Activated gamma-delta T cell treated with anti-CD3 and anti-CD28 coated beads, Interleukin-2, amount 50 U/mL, for 16 hours (primary cell): ENCODE measurements at places on chromosomes 3 and 15.

GRCh38 chr3:183508821-183509220 lies 46.7 kb downstream of the KLHL6 start:
- no peak for DNase-seq

- DNase-seq, result no peak
These were observed 14.7 kb upstream of the SECISBP2L start for GRCh38 chr15:49060710-49061495.

DNA sequence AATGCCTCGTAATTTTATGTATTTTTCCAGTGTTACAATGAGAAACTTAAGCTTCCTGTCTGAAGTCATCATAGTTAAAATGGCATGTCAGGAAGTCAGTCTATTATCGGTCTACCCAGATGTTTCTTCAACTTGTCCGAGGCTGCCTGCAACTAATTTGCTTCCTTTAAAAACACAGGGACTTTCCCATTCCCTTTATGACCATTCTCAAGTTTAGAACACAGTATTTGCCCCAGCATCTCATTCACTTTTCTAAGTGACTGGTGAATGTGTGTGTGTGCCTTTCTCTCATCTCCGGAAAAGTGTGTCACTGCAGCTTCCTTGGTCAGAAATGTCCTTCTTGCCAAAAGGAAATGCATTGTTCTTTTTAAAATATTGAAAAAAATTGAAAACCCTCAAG lies 466.6 kb downstream of the RAP2B start:
- no peak for DNase-seq

- no peak for DNase-seq
These were observed 764 bp downstream of the UACA start for GRCh38 chr15:70762469-70763119.

GRCh38 chr3:46695962-46696894 lies 2.7 kb upstream of the ALS2CL start:
- no peak for DNase-seq

DNA sequence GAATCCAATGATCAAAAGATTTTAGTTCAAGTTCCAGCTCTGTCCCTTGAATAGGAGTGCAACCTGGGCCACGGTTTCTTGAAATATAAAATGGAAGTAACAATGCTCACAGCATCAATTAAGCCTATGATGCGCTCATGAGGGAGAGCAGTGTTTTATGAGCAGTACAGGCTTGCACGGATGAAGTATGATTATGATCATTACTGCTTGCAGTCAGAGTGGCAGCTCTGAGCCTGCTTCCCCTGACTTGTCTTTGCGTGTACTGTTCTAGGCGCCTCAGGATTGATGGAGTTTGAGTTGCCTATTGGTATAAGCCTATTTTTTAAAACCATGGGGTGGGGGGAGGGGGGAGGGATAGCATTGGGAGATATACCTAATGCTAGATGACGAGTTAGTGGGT lies 37.0 kb downstream of the ITGB5 start:
- DNase-seq, result no peak

GRCh38 chr3:31472479-31473390 lies 60.0 kb upstream of the STT3B start:
- DNase-seq, result peak; percentile 10

- no peak for DNase-seq
These were observed 269.7 kb upstream of the ATP10A start for GRCh38 chr15:26132811-26133210.

- no peak for DNase-seq
These were observed 64.2 kb downstream of the FAM43A start for GRCh38 chr3:194749631-194750490.

DNA sequence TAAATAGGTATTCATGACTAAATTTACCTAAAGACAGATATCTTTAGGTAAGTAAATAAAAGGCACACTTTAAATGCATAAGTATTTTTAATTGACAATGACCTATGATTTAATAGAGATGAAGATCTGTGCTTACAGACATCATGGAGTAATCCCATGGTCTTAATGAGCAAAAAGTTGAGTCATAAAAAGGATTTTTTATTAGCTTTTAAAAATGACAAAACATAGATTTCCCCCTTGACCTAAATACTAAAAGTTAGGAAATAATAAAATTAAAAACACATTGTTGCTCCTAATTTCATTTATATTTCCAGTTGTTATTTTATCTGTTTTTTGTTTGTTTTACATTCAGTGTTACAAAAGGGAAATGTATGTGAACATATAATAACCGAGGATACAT lies 1005.7 kb downstream of the ROBO1 start:
- DNase-seq, result no peak

DNA sequence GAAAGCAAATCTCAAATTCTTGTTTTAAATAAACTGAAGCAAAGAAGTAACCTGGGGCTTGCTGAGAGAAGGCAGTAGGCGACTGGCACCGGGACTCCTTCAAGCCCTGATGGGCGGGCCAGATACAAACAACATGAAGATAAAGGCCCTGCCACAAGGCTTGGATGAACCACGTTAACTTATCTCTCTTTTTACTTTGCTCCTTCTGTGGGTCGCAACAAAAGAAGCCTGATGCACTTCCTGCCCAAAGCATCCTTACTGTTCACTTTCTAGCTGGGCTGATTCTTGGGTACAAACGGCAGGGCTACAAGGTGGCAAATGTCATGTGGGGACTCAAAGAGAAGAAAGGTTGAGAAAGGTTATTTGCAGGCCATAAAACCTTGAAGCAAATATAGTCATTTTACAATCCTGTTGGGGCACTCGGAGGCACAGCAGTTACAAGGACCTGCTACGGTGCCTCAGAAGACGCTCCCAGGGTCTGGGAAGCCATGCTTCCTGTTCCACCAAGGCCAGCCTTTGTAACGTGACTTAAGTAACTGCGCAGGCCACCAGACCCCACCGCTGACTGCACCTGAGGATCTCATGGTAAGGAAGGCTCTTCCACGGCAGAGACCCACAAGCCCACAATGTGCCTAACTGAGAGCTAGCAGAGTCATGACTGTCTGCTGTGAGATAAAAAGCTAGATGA lies 71.1 kb downstream of the CHSY1 start:
- no peak for DNase-seq

GRCh38 chr3:47259114-47259513 lies 23.5 kb downstream of the KIF9 start:
- DNase-seq, result no peak

DNA sequence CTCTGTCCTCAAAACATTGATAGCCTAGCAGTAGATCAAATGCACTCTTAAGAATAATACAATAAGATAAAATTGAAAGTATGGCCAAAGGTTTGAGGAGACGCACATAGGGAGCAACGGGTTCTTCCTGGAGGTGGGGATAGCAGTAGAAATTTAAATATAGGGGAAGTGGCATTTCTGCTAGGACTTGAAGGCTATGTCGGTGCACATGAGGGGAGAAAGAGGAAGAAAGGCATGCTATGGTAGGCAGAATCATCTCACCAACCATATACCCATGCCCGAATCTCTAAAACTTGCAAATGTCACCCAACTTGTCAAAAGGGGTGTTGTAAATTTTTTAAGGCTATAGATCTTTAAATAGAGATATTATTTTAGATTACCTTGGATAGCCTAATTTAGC lies 735.1 kb upstream of the LMCD1 start:
- DNase-seq, result no peak

GRCh38 chr3:25420885-25421284 lies 7.2 kb upstream of the RARB start:
- no peak for DNase-seq

DNA sequence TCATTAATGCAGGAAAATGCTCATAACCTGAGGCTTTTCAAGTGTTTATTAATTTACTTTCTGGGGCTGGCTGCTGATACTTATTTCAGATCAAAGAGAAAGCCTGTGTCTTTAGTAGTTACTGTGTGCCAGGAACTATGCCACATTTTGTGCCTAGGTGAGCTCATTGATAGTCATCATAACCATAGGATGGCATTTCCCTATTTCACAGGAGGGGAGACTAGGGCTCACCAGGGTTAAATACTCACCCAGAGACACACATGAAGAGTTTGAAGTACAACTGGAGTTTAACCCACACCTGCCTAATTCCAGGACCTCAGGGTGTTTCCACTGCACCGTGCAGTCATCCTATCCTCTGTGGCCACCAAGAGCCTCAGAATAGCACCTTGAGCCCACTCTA lies 264.4 kb upstream of the NR2E3 start:
- DNase-seq, result no peak

DNA sequence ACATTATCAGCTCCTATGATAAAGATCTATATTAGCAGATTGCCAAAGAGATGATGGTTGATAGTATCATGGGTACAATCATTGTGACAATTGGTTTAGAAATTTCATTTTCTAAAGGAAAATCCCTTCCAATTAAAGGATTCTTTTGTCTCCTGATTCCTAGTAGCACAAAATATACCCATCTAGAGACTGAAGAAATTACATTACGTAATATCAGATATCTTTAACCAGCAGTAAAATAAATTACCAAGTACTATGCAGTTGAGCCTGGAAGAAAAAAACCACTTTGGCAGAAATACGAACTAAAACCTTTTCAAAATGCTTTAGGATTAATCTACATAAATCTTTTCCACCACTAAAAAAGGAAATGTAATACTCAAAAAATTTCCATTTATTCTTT lies 35.6 kb upstream of the SHC4 start:
- no peak for DNase-seq

DNA sequence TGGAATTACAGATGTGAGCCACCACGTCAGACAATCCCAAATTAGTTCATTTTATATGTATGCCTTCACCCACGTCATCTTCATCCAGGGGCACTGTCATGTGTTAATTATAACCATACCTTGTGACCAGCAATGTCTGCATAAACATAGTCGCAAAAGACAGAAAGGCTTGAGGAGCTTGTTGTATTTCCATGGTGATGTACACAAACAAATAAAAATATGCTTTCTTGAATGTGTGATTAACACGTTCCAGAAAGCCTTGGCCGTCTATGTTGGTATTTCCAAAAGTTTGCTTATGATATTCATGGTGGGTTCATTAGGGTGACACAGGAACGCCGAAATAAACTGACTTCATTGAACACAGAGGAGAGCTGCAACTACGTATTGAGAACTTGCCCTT lies 524.7 kb upstream of the ZNF717 start:
- no peak for DNase-seq

DNA sequence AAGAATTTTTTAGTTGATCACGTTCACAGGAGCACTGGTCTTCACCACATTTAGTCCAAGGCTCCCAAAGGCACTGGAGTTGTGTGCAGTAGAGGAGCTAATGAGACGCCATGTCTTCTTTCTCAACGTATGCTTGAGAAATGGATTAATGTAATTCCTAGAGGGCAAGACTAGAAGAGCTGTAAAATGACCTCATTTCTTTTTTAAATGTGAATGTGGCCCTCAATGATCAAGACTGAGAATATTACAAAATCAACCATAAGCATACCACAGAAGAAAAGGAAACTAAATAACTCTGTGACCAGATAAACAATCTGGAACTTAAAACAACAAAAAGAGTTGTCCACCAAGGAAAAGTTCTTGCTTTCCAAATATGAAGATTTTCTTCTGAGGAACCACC lies 112.1 kb upstream of the THBS1 start:
- DNase-seq, result no peak

DNA sequence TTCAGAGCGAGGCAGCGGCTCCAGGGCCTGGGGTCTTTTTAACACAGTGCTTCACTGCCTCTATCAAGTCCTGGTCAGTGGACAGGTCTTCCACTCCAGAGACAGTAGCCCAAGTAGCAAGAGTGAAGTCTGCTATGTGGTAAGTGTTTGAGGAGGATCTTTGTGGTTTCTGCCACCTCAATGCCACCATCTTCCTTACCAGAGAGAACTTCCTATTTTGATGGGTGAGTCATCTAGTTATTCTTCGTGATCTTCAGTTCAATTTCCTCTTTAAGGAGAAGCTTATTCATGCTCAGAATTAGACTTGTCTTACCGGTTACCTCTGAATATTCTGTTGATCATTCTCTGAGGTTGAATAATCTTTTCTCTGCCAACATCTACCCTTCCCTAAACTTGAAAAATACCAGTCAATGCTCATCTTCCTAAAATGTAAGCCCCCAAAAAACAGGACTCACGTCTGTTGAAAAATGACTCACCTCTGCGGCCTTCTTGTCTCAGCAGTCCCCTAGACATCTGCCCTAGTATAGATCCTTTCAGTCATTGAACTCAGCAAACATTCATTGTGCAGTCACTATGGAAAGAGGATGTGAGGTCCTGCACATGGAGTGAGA lies 32.2 kb upstream of the BCL6 start:
- peak; percentile 12 for DNase-seq

DNA sequence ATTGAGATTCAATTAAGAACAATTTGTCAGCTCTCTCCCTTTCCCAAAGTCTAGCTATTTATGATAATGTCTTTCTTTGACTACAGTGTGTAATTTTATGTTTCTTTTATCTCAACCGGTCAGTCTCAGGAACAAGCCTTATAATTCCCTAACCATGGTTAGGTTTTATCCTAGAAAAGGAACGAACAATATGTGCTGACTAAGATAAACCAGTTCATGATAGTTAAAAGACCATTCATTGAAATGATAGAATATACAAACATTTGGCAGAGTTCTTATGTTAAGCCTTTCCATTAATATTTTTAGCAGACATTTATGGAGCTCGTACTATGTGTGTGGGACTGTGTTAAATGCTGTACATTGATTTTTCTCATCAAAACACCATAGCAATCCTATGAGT lies 106.3 kb downstream of the SYNPR start:
- DNase-seq, result no peak

DNA sequence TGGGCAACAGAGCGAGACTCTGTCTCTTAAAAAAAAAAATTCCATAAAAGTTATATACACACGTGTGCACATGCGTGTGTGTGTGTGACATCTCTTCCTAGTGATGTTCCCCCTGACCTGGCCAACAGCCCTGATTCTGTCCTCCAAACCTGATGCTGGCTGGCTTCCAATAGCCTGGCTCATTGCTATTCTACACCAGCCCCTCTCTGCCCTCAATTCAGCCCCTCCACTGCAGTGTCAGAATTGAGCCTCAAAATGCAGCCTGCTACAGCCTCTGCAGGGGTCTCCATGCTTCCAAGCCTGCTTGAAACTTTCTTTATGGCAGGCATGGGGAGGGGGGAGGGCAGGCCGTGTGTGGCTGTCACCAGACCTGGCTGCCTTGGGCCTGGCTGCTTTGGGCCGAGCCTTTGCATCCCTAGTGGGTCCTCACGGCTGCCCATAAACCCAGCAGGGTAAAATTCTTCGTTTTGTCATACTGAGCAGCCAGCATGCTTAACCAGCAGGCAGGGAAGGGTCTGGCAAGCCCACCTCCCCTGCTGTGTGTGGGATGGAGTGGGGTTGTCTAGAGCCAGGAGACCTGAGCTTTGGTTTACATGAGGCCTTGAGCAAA lies 22.7 kb upstream of the DOCK3 start:
- DNase-seq, result no peak

- DNase-seq, result no peak
These were observed 306.5 kb downstream of the SQOR start for GRCh38 chr15:45941367-45941766.

DNA sequence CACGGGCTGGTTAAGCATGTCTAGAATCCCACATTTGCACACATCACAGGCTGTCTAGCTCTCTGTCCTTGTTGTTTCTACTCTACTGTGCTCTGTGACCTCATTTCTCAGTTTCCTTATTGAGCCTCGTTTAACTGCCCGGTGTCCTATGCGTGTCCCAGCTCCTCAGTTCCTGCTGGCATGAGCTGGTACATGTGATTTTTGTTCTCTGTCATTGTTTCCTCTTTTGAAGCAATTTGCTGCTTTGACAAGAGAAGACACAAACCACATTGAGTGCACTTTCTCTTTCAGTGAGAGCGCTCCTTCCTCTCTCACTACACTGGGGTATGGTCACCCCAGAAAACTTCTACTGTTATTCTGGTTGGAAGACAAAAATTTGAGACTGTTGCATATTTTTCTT lies 563.5 kb downstream of the PDCD6IP start:
- DNase-seq, result no peak
